Activated CD8-positive, alpha-beta T cell treated with anti-CD3 and anti-CD28 coated beads, Interleukin-2, amount 10 ng/mL, durations not matched to agents 7 days and 5 days (primary cell): ENCODE measurements at places on chromosomes 3 and 15. TPM values are rescaled to one million over a fixed set of nuclear protein-coding genes. Genes with fewer than 3 reads are reported as not detected.

FGF12 gene
- not detected for total RNA-seq

- H3K36me3 ChIP-seq = no peaks in the 10 kb centered on the region
- H3K4me1 ChIP-seq = no peaks in the 10 kb centered on the region
- no peak overlapping the region for H3K27ac ChIP-seq
- no peak for DNase-seq
These were observed 157.0 kb downstream of the TLE3 start for GRCh38 chr15:69940441-69941300.

- no peak overlapping the region for H3K27ac ChIP-seq
- no peak overlapping the region for H3K4me3 ChIP-seq
- H3K27me3 ChIP-seq = peaks cover 6% of the 10 kb centered on the region
- H3K36me3 ChIP-seq = no peaks in the 10 kb centered on the region
- no peak for DNase-seq
These were observed 28.2 kb upstream of the PIAS1 start for GRCh38 chr15:68025835-68026424.

DNA sequence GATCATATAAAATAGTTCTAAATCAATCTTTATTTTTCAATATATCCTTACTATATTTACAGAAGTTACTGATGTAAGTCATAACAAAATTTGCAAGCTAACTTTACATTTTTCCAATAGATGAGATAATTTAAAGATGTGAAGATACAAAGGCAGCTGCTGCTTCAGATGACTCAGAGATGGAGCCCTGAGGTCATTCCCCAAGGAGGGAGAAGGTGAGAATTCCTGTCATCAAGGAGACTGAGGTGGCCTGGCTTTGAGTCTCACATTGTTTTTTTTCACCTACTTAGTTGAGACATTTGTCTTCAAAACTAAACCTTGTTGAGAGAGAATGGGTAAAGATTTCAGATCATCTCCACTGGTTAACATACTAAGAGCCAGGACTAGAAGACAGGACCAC, 3.9 kb upstream of the SAMD7 start:
- no peak overlapping the region for H3K4me3 ChIP-seq
- no peak for DNase-seq
- peaks cover 5% of the 10 kb centered on the region for H3K27me3 ChIP-seq
- H3K4me1 ChIP-seq = no peaks in the 10 kb centered on the region

DNA sequence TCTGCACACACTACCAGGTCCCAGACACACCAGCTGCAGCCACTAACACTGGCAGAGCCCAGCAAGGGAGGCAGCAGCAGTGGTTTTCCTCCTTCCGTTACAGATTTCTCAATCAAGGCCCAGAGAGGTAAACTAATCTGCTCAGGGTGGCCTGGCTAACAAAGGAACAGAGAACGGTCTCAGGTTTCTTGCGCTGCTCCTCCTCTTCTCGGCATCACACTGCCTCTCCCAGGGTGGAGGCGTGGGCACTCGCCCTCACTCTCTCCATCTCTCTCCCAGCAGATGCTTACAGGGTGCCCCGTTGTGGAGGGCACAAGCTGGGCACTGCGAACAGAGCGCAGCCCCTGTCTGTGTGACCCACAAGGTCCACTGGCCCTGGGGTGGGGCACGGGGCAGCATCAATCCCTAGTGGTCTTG, 228.7 kb downstream of the VPS13C start:
- no peak overlapping the region for H3K27ac ChIP-seq
- no peak for DNase-seq
- H3K36me3 ChIP-seq = no peaks in the 10 kb centered on the region
- peaks cover 11% of the 10 kb centered on the region for H3K27me3 ChIP-seq
- H3K4me1 ChIP-seq = peaks cover 15% of the 10 kb centered on the region
- no peak overlapping the region for H3K4me3 ChIP-seq

- no peak for DNase-seq
- H3K36me3 ChIP-seq = no peaks in the 10 kb centered on the region
These were observed 502.1 kb upstream of the IL12A start for GRCh38 chr3:159486580-159486979.
